ENCODE measurements at places on chromosomes 2 and 18.

GRCh38 chr2:43178602-43179542 is 47.5 kb downstream of the ZFP36L2 start:
- no peak for DNase-seq

GRCh38 chr2:143807192-143807591 is 678.0 kb downstream of the ARHGAP15 start:
- no peak for DNase-seq

GRCh38 chr2:173860082-173860481 is 105.1 kb downstream of the SP3 start:
- DNase-seq: no peak

DNA sequence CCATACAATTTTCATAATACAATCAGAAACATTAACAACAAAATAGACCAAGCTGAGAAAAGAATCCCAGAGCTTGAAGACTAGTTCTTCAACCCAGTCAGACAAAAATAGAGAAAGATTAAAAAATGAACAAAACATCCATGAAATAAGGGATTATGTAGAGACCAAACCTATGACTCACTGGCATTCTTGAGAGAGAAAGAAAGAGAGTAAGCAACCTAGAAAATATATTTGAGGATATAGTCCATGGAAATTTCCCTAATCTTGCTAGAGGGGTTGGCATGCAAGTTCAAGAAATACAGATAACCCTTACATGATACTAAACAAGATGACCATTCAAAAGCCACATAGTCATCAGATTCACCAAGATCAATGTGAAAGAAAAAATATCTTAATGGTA is 281.7 kb downstream of the CCDC85A start:
- DNase-seq: no peak

- DNase-seq: no peak
These were observed 35.0 kb downstream of the SLC3A1 start for GRCh38 chr2:44310287-44310686.

DNA sequence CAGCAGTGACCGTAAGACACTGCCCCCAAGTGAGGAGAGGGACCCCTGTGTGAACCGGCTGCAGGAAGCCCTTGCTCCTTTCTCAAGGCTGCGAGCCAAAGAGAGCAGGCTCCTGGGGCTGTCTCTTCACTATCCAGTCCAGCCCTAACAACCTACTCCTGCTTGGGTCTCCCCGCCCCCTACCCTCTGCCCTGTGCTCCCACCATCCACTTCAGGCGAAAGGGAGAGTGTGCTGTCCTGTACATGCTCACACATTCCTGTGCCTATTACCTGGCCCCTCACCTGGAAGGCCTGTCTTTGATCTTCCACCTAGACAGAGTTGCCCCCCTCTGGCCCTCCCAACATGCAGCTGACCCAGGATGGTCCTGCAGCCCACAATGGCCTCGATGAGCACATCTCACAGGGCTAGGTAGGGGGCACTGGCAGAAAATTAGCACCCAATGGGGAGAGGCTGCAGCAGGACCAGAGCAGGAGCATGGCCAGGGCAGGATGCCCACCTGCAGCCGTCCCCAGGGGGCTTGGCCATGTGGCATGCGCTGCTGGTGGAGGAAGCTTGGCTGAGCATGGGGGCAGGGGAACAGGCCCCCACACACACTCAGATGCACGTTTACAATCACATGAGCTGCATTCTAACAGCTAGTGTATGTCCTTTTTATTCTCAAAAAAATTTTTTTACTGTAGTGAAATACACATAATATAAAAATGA is 93.5 kb downstream of the POLR1A start:
- no peak for DNase-seq

DNA sequence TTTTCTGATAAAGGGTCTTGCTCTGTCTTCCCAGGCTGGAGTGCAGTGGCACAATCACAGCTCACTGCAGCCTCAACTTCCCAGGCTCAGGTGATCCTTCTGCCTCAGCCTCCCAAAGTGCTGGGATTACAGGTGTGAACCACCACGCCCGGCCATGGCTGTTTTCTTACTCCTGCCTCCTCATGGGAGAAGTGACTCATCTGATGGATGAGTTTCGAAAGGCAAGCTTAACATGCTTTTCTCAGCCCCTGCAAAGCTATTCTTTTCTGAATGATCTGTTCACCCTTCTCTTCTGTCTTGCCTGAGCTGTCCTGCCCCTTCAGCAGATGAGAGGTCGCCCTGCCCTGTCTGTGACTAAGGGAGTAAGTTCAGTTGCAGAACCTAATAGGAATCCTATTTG is 929 bp upstream of the CREG2 start:
- no peak for DNase-seq

DNA sequence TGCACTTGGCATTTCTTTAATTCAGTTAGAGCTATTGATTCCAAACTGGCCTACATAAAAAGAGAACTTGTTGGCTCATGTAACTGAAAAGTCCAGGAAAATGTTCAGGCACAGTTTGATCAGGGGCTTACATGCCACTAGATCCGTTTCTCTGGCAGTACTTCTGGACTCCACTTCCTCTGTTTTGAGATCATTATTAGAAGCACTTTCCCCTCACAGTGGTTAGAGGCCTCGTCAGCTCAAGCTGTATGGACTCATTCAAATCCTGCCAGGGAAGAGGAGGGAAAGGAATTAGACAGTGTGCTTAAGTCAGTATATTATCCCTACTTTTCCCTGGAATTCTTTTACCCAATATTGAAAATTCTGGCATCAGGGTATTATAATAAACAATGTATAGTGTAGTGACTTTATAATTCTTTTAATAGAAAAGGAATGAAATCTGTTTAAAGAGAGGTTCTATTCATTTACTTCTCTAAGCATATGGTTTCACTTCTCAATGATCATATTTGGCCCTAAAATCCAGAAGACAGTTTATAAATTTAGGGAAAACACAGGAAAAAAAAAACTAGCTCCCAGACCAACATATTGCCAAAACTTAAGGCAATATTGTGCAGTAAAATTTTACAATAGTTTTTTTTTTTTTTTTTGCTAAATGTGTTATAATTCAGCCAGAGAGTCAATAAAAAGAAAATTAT is 92.0 kb downstream of the ARMC9 start:
- DNase-seq: no peak

GRCh38 chr18:64178860-64179259 is 30.0 kb upstream of the LINC00305 start:
- DNase-seq: no peak

DNA sequence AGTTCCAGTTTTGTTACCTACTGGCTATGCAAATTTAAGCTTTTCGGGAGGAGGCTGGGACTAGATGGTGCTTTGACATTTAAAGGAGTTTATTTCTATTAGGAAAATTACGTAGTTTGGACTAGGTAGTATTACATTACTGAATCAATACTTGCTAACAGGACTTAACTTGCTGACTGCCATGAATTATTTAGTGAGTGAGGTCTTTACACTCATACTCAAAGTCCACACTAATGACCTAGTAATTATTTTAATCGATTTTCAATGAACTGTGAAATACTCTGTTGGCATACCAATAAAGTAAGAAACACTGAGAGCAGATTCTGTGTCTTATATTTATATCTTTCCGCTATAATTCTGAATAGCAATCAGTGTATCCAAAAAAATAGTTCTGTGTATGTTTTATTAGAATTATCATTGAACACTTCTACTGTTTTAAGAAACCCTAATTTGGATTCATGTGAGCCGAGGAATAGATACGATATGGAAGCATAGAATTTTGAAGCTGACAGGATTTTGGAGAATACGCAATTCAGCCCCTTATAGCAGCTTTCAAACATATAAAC is 55.0 kb downstream of the CHST9 start:
- DNase-seq: no peak

DNA sequence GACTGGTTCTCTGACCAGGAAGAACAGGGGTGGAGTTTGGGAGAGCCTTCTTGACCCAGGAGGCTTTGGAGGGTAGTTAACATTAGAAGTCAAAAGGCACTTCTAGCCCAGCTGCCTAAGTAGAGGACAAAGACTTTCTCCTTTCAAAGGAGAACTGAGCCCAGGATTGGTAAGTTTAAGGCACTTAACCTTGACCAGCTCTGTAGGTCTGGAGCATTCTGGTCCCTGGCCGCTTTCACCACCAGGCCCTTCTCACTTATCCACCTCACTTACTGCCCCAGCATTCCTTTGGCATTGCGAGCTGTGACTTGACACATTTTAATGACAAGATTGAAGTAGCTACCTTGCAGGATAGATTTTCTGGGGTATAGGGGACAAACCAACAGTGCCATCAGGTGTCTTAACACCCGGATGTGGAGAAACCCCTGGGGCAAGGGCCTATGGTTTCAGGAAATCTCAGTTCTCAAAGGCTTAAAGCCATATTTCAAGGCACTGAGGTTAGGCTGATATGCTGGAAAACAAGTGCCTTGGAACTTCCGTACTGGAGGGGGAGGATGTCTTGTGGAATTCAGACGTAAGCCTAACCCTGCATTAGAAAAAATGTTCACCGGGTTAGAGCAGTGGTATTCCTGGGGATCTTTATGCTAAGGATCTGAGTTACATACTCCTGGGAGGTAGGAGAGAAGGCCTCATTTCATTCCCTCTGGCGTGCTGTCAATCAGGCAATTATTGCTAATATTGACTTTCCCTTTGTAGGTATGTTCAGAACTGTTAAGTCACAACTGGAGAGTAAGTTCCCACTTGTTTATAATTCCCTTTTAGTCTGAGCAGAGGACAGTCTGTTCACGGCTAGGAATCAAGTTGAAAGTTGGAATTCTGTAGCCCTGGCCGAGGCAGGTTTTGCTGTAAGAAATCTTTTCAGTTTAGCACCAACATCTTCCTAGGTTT is 4.3 kb downstream of the C2orf68 start:
- DNase-seq: no peak

DNA sequence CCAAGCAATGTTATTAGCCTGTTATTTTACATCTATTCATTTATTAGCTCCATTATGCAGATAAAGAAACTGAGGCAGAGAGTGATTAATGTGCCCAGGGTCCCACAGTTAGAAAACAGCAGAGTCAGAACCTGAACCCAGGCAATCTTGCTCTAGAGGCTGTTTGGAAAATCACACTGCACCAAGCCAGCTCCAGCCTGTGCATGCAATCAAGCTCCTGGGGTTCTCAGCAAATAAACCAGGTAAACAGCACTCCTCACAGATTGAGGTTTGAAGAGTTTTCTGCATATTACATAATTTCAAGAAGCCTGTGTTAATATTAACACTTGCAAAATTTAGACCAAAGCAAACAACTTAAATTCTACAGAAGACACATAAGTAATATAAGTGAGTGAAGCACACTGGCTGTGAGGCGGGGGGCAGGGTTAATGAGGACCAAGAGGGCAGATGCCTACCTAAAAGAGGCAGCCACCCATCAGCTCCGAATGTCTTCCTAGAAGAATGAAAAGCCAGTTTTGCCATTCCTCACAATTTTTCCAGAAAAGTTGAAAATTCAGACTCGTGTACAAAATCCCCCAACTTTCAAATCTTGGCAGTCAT is 35.4 kb downstream of the CACNB4 start:
- no peak for DNase-seq

GRCh38 chr2:228509021-228509420 is 327.5 kb upstream of the SPHKAP start:
- DNase-seq: no peak

GRCh38 chr2:72367530-72368225 is 220.0 kb upstream of the CYP26B1 start:
- DNase-seq: no peak

DNA sequence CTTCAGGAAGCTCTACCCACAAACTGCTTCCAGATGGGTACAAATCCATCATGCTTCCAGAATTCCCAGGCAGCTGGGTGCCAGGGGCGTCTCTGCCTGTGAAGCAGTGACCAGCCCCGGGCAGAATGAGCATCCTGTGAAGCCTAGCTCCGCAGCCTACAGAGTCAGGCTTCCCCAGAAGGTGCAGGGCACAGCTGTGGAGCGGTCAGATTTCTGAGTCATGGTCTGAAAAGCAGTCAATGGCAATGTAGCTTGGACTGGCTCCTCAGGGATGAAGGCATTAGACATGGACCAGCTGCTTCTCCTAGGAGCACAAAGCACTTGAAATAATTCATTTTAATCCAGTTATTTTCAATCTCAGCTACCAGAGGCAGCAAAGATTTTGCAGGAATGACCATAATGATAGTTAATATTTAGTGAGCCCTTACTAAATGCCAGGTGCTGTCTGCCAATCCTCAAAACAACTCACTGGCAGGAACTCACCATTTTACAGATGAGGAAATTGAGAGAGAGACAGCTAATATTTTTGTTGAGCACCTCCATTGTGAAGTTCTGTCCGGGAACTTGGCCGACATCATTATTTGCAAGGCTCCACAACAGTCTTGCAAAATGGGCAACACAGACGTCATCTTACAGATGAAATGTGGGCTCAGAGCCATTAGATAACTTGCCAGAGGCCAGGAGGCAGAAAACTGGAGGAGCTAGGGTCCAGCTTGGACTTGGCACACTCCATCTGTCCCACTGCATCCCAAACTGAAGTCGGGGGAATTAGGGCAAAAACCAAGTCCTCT is 31.7 kb downstream of the ACMSD start:
- no peak for DNase-seq

GRCh38 chr18:46283268-46283667 is 179.1 kb downstream of the HAUS1 start:
- DNase-seq: no peak

DNA sequence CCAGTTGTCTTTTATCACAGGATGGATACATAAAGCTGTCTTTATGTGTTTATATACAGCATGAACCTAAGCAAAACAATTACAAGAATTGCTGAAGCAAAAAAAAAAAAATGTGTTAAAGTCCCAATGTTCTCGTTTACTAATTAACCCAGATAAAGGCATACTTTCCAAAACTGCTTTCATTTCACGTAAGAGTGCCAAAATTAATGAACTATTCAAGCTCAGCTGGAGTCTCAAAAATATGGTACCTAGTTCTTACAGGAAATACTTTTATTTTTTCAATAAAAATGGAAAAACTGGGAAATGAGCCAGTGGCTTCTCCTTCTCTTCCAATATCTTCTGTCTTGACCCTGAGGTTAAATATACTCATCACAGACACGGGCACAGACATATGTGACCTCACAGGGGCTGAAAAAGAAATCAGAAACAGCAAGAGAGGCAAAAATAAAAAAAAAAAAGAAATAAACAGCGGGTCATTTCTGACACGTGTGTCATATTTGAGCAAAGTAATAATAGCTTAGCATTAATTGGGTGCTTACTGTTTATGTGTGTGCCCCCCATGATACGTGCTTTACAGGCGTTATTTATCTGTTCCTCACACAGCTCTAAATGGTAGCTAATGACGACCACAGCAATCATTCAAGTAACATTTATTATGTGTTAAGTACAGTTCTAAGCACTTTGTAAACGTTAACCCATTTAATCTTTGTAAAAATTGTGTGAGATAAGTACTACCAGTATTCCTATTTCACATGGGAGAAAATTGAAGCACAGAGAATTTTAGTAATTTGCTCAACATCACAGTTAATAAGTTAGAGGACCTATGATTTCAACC is 158.0 kb upstream of the MMADHC start:
- no peak for DNase-seq

GRCh38 chr2:105789745-105790460 is 45.2 kb downstream of the NCK2 start:
- DNase-seq: no peak

Measured in SK-N-MC (cell line).